GM04503 (cell line): ENCODE measurements at places on chromosomes 2 and 18.

GRCh38 chr2:60294901-60295635 is 258.4 kb downstream of the BCL11A start:
- no peak for DNase-seq

GRCh38 chr2:36871068-36871707 is 95.1 kb downstream of the STRN start:
- DNase-seq = no peak

DNA sequence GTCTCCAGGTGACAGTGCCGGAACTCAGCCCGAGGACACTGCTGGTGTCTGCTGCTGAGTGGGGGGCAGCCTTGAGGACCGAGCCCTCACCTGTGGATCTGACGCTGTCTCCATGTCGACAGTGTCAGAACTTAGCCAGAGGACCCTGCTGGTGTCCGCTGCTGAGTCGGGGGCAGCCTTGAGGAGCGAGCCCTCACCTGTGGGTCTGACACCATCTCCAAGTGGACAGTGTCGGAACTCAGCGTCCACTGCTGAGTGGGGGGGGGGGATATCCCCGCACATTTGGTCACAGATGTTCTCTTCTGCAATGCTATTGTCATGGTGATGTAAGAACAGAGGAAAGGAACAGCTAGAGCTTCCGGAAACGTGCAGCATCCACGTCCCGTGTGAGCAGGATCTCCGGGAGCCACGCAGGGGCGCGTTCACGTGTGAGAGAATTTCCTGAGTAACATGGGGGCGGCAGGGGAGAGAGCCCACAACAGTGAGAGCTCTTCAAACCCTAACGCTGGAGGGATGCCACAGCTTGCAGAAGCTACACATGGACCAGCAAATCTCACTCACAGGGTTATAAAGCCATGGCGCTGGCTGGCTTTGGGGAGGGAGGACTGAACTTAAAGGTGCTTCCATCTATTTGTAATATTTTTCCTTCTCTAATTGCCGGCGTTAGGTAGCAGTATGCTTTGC is 250.7 kb upstream of the SALL3 start:
- DNase-seq = no peak

DNA sequence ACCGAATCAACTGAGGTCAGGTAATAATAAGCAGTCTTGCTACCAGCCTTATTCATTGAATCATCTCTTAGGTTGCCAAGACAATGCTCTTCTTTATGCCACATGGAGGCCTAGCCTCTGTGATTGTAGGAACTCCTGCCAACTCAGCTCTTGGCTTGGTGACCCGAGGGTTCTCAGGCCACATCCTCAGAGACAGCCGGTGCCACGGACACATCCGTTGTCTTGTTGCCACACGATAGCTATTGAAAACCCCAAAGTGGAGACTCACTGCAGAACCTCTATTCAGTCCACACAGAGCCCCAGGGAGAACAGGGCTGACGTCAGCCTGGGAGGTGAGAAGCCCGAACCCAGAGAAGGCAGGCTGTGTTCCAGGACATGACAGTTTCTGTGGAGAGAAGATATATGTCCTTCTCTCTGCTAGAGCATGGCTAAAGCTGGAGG is 53.5 kb upstream of the TGFA start:
- DNase-seq = no peak

DNA sequence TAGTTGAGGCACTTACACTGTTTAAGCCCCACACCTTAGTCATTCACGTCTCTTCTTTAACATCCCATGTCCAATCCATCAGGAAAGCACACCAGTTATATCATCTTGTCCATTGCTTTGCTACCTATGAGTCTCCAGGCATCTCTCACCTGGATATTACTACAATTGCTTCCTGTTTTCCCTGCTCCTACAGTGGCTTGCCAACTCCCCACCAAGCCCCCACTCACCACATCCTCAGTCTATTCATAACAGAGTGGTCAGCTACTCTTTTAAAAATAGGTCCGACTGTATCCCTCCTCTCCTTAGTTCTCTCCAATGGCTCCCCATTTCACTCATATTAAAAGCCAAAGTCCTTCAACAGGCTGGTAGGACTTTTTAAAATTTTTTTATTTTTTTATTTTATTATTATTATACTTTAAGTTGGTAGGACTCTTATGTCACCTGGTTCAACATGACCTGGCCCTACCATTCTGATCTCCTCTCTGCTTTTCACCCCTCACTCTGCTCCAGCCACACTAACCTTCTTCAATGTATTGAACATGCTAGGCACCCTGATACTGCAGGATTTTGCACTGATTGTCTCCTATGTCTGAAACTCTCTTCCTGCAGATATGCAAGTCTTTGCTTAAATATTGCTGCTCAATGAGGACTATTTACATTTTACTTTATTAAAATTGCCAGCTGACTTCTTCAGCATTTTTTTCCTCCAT is 253.2 kb downstream of the CYRIA start:
- DNase-seq = no peak

DNA sequence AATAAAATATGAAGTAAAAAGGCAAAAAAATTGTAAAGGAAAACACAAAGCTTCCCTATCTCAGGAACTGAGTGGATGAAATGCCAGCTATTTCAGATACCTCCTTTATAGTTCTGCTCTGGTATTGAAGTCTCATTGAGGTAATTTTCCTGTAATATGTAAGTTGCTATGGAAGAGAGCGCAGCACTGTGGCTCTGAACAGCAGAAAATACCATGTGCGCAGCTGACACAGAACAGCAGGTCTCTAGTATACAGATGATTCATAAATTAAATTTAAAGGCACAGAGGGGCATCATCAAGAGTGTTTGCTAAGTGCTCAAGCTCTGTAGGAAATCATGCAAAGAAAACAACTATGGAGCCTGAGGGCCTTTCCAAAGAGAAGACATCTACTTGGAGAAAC is 315.3 kb upstream of the CDH7 start:
- no peak for DNase-seq

GRCh38 chr2:144225076-144225475 is 294.8 kb downstream of the ZEB2 start:
- DNase-seq = no peak

DNA sequence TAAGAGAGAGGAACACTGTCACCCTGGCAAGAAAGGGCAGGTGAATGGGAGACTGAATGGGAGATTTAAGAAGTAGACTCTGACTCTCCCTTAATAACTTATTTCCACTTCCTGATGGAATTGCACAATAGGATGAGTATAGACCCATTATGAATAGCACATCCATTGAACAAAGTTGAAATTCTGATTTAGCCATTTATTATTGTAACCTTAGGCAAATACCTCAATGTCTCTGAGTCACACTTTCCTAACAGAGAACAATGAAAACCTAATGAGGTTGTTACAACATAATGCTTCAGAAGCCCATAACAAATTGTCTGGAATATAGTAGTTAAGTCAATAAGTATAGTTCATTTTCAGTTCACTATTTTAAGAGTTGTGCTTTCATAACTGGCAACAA is 78.9 kb downstream of the NRXN1 start:
- DNase-seq = no peak

DNA sequence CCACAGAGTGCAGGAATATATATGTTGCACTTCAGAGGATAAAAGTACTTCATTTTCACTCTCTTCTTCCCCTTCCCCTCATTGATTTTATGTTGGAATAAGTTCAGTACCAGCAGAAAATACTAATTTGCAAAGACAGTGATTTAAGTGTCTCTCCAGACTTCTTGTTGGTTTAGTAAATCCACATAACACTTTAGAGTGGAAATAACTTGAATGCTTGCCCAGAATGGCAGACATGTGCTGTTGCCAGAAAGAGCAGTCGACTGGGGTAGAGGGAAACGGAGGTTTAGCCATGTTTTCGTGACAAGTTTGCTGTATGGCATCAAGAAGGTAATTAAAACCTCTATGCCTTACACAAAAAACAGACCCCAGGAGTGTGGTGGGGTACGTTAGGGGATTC is 246.0 kb upstream of the CXCR4 start:
- no peak for DNase-seq

- DNase-seq = no peak
Measured at GRCh38 chr2:86003967-86004366, 101.7 kb downstream of the POLR1A start.

- no peak for DNase-seq
Measured at GRCh38 chr2:59585655-59586054, 967.8 kb downstream of the BCL11A start.

DNA sequence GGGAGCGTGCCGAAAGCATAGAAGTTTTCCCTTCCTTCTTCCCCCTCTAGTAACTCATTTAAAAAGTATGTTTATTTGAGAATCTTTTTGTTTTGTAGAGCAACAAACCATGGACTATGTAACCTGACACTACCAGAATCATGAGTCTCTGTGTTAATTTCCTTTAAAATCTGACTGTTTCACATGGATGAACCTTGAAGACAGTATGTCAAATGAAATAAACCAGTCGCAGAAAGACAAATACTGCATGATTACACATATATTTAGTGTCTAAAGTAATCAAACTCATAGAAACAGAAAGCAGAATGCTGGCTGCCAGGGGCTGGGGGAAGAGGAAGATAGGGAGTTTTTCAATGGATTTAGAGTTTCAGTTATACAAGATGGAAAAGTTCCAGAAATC is 32.3 kb downstream of the PTPN2 start:
- no peak for DNase-seq
